SHP77 (cell line): ENCODE measurements at places on chromosomes 4 and X.

- DNase-seq: no peak
Observed at GRCh38 chr4:149223659-149224058, 592.0 kb downstream of the IQCM start.

DNA sequence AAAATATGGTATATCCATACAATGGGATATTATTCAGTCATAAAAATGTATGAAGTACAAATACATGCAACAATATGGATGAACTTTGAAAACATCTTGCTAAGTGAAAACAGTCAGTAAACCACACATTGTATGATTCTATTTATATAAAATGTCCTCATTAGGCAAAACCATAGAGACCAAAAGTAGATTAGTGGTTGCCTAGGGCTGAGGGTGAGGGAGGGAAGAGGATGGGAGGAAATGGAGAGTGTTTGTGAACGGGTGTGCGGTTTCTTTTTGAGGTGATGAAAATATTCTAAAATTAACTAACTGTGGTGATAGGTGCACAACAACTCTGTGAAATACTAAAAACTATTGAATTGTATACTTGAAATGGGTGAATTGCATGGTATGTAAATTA is 29.6 kb downstream of the TEX11 start:
- no peak for DNase-seq

DNA sequence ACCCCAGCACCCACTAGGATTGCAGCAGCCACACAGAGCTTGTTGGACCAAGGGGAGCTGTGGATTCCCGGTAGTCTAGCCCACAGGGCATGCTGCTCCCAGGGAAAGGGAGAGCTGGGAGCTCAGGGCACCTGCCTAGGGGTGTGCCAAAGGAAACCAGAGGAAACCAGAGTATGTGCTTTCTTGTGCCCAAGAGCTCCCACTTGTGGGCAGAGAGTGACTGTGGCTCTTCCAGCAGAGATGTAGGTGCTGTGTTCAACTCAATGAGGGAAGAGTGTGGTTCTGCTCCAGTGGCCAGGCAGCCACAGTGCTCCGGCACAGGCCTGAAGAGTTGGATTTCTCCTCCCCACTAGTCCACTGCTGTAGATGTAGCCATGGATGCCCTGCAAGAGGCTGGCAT is 1050.0 kb upstream of the INTU start:
- DNase-seq: no peak

DNA sequence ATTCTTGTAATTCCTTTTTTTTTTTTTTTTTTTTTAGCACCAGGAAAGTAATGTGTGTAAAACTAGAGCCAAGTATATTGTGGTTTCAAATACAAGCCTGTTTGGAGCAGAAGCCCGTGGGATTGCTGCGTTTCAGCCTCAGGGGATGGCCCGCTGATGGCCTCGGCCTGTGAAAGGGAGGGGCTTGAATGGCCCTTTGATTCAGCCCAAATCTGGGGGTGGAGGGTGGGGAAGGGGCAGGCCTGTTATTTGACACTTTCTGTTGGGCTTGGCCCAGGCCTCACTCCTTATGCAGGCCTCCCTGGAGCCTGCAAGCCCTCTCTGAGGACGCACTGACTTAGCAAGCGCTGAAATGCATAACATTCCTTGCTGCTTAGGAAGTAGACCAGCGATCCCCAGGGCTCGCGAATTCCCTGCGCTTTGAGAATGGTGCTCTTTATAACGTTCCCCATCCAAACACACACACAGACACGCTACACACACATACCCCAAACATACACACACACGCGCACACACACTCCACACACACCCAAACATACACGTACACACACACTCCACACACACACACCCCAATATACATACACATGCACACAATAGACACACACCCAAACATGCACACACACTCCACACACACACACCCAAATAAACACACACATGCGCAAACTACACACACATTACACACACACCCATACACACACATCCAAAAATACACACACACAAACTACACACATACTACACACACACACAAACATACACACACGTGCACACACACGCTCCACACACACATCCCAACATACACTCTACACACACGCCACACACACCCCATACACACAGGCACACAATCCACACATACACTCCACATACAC is 29.6 kb downstream of the TLR10 start:
- DNase-seq: peak; percentile 30

GRCh38 chrX:139204898-139205667 is 325.5 kb upstream of the F9 start:
- no peak for DNase-seq

DNA sequence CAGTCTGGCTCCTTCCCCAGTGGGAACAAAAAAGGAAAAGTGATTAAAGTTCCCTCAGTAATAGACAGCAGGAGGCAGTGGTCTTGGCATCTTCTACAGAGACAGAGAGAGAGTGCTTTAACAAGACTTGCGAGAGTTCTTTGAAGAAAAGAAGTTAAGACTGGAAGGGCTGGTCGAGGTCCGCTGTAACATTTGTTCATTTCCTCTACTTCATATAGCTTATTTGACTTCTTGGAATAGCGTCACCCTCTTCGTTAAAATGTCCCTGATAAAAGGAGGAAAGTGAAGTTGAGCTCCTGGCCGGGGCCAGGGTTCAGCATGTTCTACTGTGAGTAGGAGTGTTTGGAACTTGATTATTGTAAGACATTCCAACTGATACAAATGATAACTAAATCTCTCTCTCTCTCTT is 179.8 kb downstream of the SLIT2 start:
- no peak for DNase-seq

- DNase-seq: no peak
Observed at GRCh38 chrX:35090801-35091200, 148.2 kb downstream of the FAM47B start.

- peak; percentile 23 for DNase-seq
Observed at GRCh38 chr4:104989371-104989770, 157.3 kb upstream of the TET2 start.

DNA sequence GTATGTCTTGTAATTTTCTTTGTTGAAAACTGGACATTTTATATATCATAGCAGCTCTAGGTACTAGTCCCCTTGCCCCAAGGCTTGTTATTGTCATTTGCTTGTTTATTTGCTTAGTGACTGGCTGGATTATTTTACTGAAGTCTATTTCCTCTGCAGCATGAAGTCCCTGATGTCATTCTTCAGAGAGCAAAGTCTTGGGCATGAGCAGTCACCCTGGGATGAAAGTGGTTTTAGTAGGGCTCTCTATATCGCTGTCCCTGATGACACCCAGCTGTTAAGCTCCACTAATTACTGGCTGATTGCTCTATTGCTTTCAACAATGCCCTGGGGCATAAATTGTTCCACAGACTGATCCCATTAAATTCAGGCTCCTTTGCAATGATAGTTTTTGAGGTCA is 113.5 kb upstream of the USP9X start:
- DNase-seq: no peak

DNA sequence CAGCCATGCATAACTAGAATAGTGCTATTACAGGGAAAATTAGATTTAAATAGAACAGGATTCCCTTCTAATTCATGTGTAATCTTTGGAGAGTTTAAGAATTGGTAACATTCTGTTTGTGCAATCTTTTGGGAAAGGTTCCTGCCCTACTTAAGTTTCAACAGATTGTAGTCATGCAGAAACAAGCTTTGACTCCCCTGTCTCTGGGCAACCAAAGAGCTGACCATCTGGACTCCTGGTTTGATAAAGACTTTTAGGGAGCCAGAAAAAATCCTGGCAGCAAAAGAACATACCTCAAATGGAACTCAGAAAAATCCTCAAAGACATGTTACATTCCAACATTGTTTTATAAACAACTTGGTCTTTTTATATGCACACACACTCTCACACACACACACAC is 191.1 kb upstream of the NEIL3 start:
- DNase-seq: no peak

DNA sequence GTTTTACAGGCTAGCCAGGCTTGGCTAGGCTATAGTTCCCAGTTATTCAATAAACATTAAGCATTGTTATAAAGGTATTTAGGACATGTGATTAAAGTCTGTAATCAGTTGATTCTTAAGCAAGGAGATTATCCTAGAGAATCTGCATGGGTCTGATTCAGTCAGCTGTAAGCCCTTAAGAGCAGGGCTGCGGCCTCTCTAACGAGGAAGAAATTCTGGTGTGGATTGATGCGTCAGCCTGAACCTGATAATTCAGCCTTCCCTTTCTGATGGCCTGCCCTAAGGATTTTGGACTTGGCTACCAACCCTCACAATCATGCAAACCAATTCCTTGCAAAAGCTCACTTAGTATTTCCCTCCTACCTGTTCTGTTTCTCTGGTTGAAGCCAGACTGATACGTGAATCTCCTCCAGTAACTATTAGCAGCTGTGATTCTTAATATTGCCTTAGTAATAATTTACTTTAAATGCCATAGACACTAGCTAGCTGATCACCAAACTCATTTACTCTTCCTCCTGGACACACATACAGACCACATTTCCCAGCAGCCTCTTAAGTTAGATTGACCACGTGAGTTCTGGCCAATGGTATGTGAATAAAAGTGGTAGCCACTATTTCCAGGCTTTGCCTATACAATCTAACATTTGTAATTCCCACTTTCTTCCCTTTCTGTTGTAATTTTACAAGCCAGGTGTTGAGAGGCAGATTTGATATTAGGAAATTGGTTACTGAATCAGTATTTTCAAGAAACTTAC is 678.0 kb upstream of the INTU start:
- DNase-seq: peak; percentile 19

GRCh38 chrX:122817321-122817955 is 366.6 kb upstream of the GRIA3 start:
- DNase-seq: no peak

DNA sequence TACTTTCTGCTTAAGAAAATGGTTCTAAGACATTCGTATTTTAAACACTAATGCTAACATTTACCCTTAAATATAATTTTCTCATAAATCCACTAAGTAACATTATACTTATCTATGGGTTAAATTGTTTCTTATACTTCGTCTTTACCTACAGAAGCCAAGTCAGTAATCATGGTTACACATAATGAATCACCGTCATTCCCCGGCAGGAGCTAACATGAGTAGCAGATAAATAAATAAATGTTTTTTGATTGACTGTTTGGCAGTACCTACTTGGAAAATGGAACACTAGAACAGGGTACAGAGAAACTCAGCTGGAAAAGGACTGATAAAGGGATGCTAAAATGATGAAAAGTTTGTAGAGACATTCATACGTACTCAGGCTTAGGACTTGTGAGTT is 430.4 kb downstream of the ACTRT1 start:
- no peak for DNase-seq

DNA sequence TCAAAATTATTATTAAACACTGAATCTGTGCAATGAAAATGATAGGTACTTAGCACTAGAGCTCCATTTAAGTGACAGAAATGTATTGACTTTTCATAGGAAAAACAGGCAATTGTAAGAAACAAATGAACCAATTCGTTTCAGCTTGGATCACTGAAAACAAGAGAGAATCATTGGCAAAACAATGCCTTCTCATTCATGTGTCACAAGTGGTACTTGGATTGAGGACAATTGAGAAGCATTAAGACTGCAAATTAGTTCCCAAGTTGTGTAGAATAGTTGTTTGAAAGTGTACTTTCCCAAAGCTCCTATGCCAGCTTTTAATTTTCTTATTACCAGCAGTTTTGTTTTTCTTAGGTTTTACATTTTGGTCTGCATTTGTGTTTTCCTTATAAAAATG is 20.6 kb downstream of the CNKSR2 start:
- no peak for DNase-seq

DNA sequence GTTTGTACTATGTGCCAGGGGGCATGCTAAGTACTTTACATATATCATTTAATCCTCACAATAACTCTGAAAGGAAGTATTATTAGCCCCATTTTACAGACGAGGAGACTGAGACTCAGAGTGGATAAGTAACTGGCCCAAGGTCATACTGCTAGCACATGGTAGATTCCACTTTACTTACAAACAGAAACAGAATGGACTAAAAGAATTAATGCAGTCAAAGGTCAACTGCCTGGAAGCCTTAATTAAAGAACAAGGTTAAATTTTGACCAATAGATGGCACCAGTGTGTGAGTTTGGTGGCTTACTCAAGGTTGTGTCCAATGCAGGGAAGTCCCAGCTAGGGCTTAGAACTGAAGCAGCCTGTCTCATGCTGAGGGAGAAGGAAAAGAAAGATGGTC is 4.7 kb downstream of the RIPPLY1 start:
- peak; percentile 11 for DNase-seq

DNA sequence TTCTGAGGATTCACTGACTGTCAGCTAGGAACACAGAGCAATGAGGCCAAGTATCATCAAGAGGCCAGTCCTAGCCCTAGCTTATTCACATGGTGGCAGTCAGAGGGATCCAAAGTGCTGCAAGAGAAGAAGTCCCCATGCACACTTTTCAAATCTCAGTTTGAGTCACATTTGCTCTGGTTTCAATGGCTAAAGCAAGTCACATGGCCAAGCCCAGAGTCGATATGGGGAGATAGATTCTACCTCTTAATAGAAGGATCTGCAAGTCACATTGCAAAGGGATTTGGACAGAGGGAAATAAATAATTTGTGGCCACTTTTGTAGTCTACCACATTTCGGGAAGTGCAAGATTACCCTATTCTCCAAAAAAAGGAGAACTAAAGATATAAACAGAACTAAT is 3.7 kb upstream of the LCORL start:
- DNase-seq: no peak

DNA sequence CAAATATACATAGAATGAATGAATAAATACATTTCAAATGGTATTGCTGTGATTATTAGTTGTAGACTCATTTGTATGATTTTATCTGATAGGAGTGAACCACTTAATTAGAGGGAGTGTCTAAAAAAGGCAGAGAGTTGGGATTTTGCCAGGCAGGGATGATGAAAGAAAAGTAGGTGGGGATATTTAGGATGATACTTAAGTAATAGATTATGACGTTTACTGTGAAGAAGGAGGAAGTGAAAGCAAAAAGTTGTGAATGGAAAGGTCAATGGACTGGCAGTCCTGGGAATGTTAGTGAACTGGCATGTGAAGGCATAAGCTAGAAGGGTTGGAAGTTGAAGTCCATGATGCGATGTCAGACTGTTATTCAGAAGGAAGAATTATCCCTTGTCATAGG is 917.1 kb downstream of the RAPGEF2 start:
- DNase-seq: no peak

- no peak for DNase-seq
Observed at GRCh38 chr4:138693526-138693925, 322.1 kb upstream of the NOCT start.

DNA sequence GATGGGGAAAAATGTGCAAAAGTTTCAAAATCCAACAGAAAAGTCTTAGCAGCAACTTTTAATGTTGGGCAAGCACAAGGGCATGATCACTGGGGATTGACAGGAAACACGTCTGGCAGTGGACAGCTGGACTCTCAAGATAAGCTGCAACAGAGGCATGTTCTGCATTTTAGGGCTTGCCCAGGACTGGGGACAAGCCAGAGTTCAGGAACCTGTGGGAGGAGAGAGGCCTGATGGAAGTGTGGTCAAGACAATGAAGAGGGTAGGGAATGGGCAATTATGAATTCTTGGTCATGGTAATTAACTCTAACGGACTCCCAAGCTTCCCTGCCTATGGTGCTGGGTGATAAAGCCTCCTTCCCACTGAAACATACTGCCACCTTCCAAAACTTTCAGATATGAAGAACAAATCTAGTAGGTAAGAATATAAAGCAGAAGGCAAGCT is 48.4 kb downstream of the ANXA3 start:
- DNase-seq: no peak
